Substantia nigra (tissue), 51 donors: ENCODE measurements at places on chromosomes 6 and 20.

DNA sequence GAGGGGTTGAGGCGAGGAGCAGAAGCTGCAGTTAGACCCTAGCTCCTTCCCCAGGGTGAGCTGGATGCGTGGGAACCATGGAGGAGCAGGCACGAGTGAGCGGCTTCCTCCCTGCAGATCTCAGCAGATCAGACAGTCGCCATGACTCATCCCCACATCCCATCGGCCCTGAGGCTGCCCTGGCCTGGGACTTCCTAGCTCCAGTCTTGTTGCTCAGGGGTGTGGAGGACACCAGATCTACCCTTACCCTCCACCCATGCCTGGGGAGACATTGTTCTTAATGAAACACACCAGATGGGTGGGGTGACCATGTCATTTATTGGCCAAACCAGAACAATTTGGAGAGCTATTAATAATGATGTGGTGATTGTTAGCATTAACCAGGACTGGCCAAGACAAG lies 36.3 kb upstream of the TGM2 start:
- no peak for DNase-seq

- DNase-seq, result no peak
Measured at GRCh38 chr20:38674765-38675133, 49.5 kb upstream of the SLC32A1 start.

GRCh38 chr6:15409301-15410125 lies 163.6 kb downstream of the JARID2 start:
- no peak for DNase-seq

- DNase-seq, result no peak
Measured at GRCh38 chr6:118783931-118784550, 109.9 kb upstream of the ASF1A start.

DNA sequence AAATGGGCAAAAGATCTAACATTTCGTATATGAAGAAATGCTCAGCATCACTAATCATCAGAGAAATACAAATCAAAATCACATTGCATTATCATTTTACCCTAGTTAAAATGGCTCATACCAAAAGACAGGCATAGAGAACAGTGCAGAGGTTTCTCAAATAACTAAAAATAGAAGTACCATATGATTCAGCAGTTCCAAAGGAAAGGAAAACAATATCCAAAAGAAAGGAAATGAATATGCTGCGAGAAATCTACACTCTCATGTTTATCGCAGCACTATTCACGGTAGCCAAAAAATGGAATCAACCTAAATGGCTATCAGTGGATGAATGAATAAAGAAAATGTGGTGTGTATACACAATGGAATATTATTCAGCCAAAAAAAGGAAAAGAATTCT lies 63.5 kb downstream of the VTA1 start:
- DNase-seq, result no peak

DNA sequence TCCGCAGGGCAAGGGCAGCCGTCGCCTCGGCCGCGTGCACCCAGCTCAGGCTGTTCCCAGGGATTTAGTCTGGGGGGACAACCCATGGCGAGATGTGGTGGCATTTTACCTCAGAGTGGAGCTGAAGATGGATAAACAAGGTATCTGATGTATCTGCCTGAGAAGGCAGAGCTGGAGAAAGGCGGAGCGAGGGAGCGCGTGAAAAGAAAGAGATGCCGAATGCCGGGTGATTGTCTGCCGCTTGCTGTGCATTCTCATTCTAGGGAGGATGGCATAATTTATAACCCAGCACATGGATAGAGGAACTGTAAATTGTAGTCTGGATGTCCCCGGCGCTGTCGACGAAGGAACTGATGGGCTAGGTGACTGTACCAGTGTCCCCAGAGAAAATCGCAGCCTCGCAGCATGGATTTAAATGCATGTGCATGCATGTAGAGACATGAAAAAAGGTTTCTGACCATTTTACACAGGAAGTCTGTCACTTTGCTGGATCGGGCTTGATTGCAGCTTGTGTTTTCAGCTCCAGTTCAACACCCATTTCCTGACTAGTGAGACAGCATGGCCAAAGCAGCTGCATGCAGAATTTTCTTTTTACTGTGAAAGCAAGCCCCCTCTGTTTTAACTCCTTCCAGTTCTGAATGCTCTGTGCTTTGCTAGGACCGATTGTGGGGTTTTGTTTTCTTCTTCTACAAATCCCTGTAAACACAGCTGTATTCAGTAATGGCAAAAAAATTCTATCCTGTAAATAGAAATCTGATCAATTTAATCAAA lies 149.7 kb downstream of the PRL start:
- DNase-seq, result peak; percentile 50
